ENCODE measurements at places on chromosomes 6 and 20.

DNA sequence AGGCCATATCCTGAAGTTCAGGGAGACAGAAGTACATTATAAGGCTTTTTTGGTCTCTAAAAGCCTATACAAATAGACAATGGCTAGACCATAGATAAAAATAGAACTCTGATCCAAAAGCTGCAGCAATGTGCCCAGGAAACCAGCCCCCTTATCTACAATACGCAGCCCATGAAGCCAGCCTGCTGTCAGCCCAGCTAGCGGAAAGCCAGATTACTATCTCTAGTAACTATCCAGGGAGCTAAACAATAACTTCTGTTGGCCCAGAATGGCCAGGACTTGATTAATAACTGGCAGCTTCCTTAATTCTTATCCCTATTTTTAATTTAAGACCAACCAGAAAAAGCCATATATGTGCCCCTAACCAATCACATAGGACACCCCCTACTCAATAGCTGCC, 160.4 kb upstream of the SMLR1 start:
- DNase-seq: no peak

DNA sequence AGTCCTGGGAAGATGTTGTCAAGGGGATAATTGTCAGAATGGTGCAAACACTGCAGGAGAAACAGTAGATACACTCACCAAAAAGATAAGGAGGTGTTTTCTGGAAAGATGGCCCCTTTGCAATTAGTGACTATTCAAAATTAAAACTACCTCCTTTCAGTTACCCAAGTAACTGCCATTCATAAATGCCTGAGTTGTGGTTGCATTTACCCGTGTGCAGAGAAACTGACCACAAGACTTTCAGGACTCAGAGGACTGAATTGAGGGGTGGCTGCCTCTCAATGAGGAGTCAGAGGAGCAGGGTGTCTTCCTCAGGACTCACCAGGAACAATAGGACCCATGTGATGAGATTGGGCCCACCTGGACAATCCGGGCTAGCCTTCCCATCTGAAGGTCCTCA, 39.0 kb downstream of the GCM1 start:
- DNase-seq: no peak

GRCh38 chr6:139285590-139285989, 6.2 kb downstream of the TXLNB start:
- no peak for DNase-seq

GRCh38 chr6:87151781-87152525, 3.4 kb upstream of the ZNF292 start:
- DNase-seq: peak; percentile 65

GRCh38 chr6:79797912-79798311, 149.4 kb downstream of the ELOVL4 start:
- DNase-seq: no peak

- DNase-seq: no peak
Measured at GRCh38 chr20:12970372-12970821, 38.4 kb upstream of the SPTLC3 start.

- DNase-seq: no peak
Measured at GRCh38 chr6:90154755-90155470, 141.7 kb downstream of the BACH2 start.

- no peak for DNase-seq
Measured at GRCh38 chr20:4180356-4180755, 165.0 kb upstream of the RNF24 start.

DNA sequence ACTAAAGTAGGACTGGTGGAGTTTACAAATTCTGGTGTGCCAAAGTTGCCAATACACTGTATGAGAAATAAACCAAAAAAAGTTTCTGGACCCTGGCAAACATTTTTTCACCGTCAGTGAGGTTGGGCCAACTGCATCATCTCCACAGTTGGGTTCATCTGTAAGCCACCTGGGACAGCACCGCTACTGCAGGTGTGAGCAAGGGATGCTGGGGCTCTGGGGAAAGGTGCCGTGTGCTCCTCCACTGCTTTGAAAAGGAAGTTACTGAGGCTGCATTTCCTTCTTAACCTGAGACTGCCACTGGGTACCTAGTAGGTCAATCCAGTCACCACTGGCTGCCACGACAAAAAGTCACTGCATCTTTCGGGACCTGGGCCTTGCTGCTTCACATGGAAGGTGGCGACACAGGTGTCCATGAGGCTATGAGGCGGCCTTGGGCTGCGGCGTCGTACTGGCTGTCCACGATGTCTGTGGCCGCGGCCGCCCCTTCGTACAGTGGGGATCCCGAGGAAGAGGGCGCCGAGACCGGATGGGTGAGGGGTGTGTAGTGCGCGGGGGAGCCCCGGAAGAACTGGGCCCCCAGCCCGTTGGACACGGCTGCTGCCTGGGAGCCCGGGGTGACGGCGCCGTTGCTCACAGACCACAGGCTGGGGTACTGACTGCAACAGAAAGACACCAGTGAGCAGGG, 9.6 kb downstream of the TBXT start:
- DNase-seq: no peak

DNA sequence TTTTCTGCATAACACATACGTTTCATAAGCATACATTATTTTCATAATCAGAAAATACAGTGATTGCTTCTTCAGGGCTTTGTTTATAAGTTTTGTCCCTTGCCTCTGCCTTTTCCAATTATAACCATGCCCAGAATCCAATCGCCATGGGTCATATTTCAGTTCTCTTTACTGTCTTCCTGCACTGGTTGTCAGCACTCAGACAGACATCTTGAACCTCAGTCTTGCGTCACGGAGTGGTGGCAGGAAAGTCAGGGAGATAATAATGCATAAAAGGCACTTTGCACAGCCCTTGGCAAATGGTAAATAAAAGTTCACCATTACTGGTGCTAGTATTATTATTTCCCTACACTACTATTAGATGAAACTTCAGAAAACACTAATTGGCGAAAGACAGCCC, 7.2 kb downstream of the KIF16B start:
- no peak for DNase-seq

- no peak for DNase-seq
Measured at GRCh38 chr6:97687916-97688315, 404.9 kb upstream of the MMS22L start.

DNA sequence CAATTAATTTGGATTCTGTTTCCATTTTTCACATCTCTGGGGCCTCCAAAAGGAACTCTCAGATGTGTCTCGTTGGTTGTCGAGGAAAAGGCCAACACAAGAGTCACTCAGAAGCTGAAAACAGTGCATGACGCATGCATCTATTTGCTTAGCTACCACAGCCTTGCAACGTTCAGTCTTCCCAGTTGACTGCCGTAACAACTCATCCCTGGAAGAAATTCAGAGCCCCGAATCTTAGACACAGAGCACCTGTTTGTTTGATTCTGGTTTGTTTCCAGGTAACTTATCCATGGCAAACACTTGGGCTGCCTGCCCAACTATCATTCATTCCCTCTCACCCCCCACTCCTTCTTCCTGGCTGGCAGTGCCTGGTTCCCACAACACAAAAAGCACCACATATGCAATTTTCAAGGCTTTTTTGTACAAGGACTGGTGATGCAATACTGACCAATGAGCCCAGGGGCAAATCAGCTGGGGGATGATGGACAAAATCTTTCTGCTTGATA, 60.5 kb downstream of the ZMYND8 start:
- no peak for DNase-seq

DNA sequence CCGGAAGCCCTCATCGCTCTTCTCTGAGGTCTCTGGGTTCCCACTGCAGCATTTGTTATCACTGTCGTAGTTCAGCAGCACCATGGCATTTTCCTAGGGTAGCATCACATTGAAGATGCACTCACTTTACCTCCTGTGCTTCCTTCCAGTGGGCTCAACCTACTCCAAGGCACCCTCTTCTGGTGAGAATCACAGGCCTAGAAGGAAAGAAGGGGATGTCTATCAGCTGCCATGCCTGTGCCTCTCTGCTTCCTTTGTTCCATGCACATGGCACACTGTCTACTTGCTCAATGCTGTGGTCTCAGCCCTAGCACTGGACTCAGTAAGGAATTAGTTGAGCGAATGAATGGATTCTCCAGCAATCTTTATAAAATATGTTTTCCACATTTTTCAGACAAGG, 22.6 kb downstream of the CST4 start:
- no peak for DNase-seq

DNA sequence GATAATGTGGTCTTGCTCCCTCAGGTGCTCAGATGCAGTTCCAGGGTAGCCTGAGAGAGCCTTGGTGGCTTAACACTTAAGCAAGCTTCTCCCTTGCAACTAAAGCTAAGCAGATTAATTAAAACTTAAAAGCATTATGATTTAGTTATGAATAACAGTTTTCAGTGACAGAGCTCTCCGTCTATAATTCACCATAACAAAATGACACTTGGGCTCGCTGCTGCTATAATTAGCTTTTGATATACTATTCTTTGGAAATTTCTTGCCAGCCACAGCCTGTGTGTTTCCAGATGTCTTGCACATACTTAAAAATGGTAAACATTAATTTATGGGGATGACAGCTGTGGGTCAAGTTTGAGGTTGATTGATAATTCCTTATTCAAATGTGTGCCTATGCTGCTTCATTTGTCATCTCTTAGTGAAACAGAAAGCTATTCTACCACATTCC, 380.5 kb downstream of the TFAP2B start:
- DNase-seq: no peak

DNA sequence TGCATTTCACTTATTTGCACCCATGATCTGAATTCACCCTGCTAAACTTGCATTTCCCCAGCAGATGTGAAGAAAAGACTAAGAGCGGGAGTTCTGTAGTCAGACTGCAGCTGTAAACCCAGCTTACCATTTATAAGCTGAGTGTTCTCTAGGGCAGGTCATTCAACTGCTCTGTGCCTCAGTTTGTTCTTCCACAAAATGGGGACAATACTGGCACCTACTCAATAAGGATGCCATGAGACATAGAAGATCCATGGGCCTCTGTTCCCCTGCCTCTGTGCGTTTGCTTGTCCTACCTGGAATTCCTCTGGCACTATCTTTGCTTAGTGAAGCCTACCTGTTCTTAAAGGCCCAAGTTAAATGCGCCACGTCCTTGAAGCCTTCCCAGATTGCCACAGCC, 12.2 kb upstream of the MDFI start:
- DNase-seq: no peak

- DNase-seq: no peak
Measured at GRCh38 chr6:17621003-17621402, 20.9 kb downstream of the FAM8A1 start.

DNA sequence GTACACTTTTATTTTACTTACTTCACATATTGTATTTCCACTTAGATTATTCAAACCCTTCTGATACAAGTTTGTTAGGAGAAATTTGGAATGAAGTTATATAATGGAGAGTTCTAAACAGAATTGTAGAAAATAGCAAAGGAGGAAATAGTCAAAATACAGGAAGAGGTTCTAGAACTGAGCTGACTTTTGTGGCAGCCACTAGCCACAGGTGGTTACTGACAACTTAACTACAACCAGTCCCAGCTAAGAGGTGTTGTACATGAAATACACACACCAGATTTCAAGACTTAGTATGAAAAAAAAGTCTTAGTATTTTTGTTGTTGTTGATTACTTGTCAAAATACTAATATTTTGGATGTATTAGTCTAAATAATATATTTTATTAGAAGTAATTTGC, 727.4 kb upstream of the CITED2 start:
- DNase-seq: no peak

GRCh38 chr6:49564552-49564951, 14.1 kb downstream of the C6orf141 start:
- DNase-seq: no peak

- DNase-seq: no peak
Measured at GRCh38 chr6:138218449-138218848, at the start of gene PBOV1. Gene PBOV1 (minus strand): TSS chr6:138218491. CDS start chr6:138218395, 96 bp downstream.

- DNase-seq: no peak
Measured at GRCh38 chr20:5827098-5827853, 77.1 kb downstream of the SHLD1 start.

DNA sequence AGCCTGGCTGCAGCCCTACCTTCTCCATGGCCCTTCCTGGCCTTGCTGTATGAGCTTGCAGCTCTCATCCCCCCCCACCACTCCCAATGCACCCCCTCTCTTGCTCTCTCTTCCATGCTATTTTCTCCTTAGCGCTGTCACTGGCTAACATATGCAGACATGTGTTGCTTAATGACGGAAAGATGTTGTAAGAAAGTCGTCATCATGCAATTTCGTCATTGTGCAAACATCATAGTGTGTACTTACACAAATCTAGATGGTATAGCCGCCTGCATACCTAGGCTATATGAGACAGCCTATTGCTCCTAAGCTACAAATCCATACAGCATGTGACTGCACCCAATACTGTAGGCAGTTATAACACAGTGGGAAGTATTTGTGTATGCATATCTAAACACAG, 27.0 kb downstream of the ANGPT4 start:
- no peak for DNase-seq

- no peak for DNase-seq
Measured at GRCh38 chr6:132228894-132229293, 172.4 kb downstream of the MOXD1 start.

DNA sequence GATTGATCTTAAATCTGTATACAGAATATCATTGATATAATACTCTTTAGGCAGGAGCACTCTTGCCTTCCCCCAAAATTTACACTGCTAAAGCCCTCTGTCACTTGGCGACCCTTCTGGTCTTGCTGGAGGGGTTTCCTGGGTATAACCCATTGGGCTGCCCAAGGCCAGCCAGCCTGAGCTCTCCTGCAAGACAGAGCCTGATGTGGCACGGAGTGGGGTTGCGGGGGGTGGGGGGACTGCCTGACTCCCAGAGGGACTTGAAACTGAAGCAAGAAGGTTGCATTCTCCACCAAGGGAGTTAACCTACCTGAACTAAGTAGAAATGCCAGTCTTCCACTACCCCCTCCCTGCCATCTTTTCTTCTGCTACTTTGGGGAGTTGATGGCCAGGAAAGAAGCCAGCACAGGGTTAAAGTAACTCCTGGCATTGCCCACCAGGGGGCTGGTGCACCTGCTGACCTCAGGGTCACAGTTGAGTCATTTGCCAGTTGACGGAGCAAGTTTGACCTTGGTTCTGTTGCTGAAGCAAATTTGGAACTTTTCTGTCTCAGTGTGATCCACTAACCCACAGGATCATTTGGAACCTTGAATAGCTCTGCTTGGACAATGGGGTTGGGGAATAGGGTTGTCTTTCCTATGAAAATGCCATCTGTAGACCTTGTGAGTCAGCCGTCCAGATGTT, 79.4 kb downstream of the ASXL1 start:
- no peak for DNase-seq

GRCh38 chr6:167738386-167738785, 88.3 kb upstream of the AFDN start:
- no peak for DNase-seq

- DNase-seq: no peak
Measured at GRCh38 chr20:51579137-51579536, 36.6 kb upstream of the NFATC2 start.

Measured in stimulated activated CD4-positive, alpha-beta T cell treated with anti-CD3 and anti-CD28 coated beads, Interleukin-15, amount 100 ng/mL, for 1 hour (primary cell).